Femur (tissue), 1 donor: ENCODE measurements at places on chromosomes 7 and 10.

DNA sequence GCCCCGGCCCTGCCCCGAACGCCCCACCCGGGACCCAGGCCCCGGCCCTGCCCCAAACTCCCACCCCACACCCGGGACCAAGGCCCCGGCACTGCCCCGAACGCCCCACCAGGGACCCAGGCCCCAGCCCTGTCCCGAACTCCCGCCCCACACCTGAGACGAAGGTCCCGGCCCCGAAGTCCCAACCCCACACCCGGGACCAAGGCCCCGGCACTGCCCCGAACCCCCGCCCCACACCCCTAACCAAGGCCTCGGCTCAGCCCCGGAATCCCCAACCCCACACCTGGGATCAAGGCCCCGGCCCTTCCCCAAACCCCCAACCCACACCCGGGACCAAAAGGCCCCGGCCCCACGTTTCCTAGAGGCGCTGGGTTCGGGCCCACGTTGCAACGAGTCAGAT is 1.1 kb upstream of the LARP4B start:
- no peak for DNase-seq

- DNase-seq: no peak
These were observed 82.3 kb downstream of the TAX1BP1 start for GRCh38 chr7:27822245-27822644.

- DNase-seq: no peak
These were observed 478.1 kb downstream of the AUTS2 start for GRCh38 chr7:70076325-70076724.

DNA sequence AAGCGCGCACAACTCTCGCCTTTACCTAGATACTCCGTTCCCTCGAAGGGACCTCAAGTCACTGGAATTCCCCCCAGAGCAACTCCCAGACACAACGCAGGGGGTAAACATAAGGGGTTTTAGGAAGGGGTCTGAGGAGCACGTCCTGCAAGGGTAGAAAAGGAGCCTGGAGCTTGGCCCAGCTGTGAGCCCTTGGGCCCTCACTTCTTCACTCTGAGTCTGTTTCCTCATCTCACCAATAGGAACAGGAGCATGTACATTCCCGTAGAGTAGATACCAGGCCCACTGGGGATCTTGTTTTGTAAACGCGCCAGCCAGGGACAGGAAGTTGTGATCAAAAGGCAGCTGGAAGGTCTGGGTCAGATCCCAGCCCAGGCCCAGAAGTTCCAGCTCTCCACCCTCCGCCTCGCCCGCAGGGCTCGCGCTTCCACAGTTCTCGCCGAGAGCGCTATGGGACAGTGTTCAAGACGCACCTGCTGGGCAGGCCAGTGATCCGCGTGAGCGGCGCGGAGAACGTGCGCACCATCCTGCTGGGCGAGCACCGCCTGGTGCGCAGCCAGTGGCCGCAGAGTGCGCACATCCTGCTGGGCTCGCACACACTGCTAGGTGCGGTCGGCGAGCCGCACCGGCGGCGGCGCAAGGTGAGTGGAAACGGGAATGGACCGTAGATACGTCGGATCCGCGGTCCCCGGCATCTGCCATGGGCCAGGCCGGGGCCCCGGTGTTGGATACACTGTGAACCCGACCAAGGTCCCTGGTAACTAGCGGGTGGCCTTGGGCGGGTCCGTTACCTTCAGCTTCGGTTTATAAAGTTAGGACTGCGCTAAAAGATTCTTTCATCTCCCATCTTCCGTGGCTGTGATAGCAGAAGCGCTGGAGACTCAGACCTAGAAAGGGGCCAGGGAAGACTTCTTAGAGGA is 1.3 kb downstream of the CYP26C1 start:
- DNase-seq: no peak

GRCh38 chr10:86385806-86386205 is 19.2 kb upstream of the GRID1 start:
- DNase-seq: no peak

DNA sequence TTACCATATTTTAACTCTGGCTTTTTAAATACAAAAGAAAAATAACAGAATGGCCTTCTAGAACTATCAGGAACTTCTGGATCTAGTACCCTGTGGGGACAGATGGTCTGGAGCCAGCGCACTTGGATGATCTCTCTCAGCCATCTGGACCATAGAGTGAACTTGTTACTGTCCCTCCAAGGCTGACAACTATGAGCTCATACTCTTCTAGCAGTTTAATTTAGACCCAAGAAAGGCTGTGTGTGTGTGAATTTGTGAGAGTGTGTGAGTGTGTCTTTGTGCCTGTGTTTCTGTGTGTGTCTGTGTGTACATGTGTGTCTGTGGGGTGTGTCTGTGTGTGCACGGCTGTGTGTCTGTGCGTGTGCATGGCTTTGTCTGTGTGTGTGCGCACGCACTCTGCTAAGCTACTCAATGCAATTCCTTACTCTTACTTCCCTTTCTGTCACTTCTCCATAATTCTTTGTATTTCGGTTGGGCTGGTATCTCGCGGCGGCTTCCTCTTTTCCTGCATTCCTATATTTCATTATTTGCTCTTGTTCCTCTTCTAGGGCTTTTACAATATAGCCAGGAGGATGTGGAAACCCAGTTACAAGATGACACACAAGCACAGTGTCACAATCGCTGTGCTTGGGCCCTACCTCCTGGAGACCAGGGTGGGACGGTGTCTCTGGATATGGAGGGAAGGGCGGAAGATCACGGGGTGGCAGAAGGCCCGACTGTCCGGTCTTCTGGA is 51.9 kb downstream of the IKZF1 start:
- peak; percentile 42 for DNase-seq

DNA sequence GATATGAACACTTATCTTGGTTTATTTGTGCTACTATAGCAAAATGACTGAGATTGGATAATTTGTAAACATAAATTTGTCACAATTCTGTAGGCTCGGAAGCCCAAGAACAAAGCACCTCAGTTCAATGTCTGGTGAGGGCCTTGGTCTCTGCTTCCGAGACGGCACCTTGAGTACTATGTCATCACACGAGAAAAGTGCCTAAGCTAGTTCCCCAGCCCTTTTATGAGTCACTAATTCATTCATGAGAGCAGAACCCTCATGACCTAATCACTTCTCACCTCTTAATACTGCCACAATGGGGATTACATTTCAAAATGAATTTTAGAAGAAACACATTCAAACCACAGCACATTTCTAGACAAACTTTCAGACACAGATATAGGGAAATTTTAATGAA is 52.0 kb upstream of the PRSS1 start:
- DNase-seq: no peak

GRCh38 chr10:87094373-87095235 is at the start of the genes GLUD1 and SHLD2:
Gene GLUD1 (minus strand): TSS chr10:87094843. CDS start chr10:87094769, 74 bp downstream.
Gene SHLD2 (plus strand): TSS chr10:87095206. CDS start chr10:87151355, 56,149 bp downstream.
- peak; percentile 94 for DNase-seq

DNA sequence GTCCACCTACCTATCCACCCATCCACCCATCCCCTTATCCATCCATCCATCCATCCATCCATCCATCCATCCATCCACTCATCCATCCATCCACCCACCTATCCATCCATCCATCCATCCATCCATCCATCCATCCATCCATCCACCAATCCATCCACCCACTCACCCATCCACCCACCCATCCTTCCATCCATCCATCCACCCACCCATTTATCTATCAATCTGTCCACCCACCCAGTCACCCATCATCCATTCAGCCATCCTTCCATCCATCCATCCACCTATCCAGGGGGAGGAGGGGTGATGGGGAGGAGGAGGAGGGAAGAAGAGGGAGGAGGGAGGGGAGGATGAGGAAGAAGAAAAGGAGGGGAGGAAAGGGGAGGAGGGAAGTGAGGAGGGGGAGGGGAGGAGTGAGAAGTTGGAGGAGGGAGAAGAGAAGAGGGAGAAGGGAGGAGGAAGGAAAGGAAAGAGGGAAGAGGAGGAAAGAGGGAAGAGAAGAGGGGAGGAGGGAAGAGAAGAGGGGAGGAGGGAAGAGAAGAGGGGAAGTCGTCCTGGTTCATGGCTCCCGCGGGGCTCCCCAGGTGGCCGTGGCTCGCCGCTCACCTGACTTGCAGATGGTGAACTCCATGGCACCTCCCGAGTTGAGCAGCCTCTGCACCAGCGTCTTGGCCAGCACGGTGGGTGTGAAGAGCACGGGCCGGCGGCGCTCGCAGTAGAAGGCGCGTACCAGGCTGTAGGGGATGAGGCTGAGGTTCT is 68.8 kb upstream of the GNA12 start:
- no peak for DNase-seq
